ENCODE measurements at places on chromosomes 4 and X. TPM values are rescaled to one million over a fixed set of nuclear protein-coding genes. Genes with fewer than 3 reads are reported as not detected.

Gene ADH7
- 3.8 TPM for total RNA-seq

Gene PDE5A
- total RNA-seq = 6.5 TPM

Gene SLC34A2
- total RNA-seq = under 0.01 TPM

Gene CSAG1
- total RNA-seq = not detected

Gene KDR
- total RNA-seq = not detected

Gene CXCL11
- total RNA-seq = 0.68 TPM

Gene C4orf54
- total RNA-seq = under 0.01 TPM

Gene SLC7A11
- total RNA-seq = 291 TPM

Gene SOWAHD
- under 0.01 TPM for total RNA-seq

Gene ADH5
- 110 TPM for total RNA-seq

Gene SUPT20HL2
- not detected for total RNA-seq

Gene TMEM154
- 23.6 TPM for total RNA-seq

Gene SSX1
- not detected for total RNA-seq

Gene BEX1
- not detected for total RNA-seq

Gene FAM241A
- total RNA-seq = 4.1 TPM

Gene EGF
- 2.7 TPM for total RNA-seq

Gene HPGDS
- total RNA-seq = not detected

Gene SLC9B1
- total RNA-seq = 0.14 TPM

Gene VCX3B
- not detected for total RNA-seq

Gene VCX3A
- not detected for total RNA-seq

Gene RAB39B
- 0.07 TPM for total RNA-seq

Gene REPS2
- total RNA-seq = 3.6 TPM

Gene FAM47B
- not detected for total RNA-seq

Gene AFM
- not detected for total RNA-seq

Gene SLC10A4
- total RNA-seq = not detected

Gene LRRC66
- total RNA-seq = 0.43 TPM

Gene ATP2B3
- total RNA-seq = not detected

Gene GPR50
- total RNA-seq = not detected

Gene P2RY4
- not detected for total RNA-seq

Gene WAS
- under 0.01 TPM for total RNA-seq

Gene SFRP2
- total RNA-seq = not detected

Gene CLCN4
- total RNA-seq = 1.4 TPM

Gene ASB12
- not detected for total RNA-seq

Gene SHROOM2
- 11.4 TPM for total RNA-seq

Gene CFAP99
- not detected for total RNA-seq

Gene AASDH
- 29.0 TPM for total RNA-seq

Gene F11
- total RNA-seq = not detected

Gene GEMIN8
- 16.8 TPM for total RNA-seq

Gene LRP2BP
- total RNA-seq = 0.43 TPM

Gene PPARGC1A
- under 0.01 TPM for total RNA-seq

Gene MAGEB17
- total RNA-seq = not detected

Gene CT47A7
- not detected for total RNA-seq

Gene RS1
- not detected for total RNA-seq

Measured in nasal cavity respiratory epithelium epithelial cell of viscerocranial mucosa (primary cell).